ENCODE measurements at places on chromosomes 2 and 18. TPM values are rescaled to one million over a fixed set of nuclear protein-coding genes. Genes with fewer than 3 reads are reported as not detected.

The SP100 gene
- 82.5 TPM for total RNA-seq

The FOXI3 gene
- not detected for total RNA-seq

GRCh38 chr2:217656316-217656715 is 346.5 kb downstream of the TNS1 start:
- DNase-seq, result peak; percentile 50

GRCh38 chr2:25435421-25435820 is 93.7 kb upstream of the DNMT3A start:
- DNase-seq, result no peak

Data from IMR-90 (cell line).